ENCODE measurements at places on chromosomes 5 and 9.

DNA sequence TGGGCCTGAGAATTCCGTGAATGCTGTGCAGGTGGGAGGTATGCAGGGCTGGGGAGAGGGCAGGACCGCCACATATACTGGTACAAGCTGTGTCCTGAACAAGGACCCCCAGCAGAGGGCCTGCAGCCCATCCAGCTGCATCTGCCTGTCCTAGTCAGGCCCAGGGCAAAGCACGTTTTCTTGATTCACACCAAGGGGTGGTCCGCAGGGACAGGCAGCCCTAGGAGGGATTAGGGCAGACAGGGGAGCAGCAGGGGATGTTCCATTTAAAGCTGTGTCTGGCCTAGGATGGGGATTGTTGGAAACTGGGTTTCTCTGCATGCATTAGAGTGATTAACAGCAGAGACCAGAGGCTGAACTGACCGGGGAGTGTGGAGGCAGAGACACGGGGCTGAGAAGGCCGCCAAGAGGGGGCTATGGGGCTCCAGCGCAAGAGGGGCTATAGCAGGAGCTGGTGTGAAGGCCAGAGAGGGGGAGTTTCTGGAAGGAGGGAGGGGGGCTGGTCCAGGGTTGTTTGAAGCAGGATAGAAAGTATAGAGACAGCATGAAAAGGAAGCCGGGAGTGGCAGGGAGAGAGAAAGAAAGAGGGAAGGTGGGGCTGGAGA is 2.7 kb downstream of the GRM6 start:
- no peak for DNase-seq

DNA sequence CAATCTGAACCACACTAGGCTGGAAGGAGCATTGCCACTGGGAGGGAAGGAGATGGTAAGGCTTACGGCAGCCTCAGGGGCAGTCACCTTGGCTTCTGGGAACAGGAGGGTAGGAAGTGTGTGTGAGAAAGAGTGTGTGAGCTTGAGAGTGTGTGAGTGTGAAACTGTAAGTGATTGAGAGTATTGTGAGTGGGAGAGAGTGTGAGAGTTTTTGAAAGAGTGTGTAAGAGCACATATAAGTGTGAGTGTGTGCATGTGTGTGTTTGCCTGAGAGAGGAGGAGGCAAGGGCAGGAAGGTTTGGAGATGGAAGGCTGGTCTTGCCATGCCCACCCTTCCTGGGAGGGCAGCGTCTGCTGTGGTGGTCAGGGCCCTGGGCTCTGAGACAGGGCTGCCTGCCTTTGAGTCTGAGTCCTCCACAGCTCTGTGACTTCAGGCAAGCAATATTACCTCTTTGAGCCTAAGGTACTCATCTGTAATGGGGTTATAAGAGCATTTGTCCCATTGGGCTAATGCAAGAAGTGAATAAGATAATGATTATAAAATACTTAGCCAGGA is 51.9 kb upstream of the BOD1 start:
- no peak for DNase-seq

GRCh38 chr5:154473581-154474283 is 4.3 kb downstream of the HAND1 start:
- no peak for DNase-seq

DNA sequence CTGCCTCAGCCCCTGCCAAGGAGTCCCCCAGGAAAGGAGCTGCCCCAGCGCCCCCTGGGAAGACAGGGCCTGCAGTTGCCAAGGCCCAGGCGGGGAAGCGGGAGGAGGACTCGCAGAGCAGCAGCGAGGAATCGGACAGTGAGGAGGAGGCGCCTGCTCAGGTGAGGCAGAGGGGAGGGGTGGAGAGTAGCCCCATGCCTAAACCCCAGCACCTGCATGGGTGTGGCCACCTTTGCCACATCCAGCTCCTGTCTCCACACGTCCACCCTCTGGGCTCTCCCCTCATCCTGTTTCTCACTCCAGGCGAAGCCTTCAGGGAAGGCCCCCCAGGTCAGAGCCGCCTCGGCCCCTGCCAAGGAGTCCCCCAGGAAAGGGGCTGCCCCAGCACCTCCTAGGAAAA is 17.2 kb downstream of the TCOF1 start:
- DNase-seq: no peak

DNA sequence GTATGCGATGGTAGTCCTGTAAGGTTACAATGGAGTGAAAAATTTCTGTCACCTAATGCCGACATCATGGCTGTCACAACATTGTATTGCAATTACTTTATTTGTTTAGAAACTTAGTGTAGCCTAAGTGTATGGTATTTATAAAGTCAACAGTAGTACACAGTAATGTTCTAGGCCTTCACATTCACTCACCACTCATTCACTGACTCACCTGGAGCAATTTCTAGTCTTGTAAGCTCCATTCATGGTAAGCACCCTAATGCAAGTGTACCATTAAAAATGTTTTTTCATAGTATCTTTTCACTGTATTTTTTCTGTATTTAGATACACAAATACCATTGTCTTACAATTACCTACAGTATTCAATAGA is 58.5 kb downstream of the ATP10B start:
- no peak for DNase-seq

GRCh38 chr5:109959652-109960051 is 269.9 kb downstream of the MAN2A1 start:
- DNase-seq: peak; percentile 5

DNA sequence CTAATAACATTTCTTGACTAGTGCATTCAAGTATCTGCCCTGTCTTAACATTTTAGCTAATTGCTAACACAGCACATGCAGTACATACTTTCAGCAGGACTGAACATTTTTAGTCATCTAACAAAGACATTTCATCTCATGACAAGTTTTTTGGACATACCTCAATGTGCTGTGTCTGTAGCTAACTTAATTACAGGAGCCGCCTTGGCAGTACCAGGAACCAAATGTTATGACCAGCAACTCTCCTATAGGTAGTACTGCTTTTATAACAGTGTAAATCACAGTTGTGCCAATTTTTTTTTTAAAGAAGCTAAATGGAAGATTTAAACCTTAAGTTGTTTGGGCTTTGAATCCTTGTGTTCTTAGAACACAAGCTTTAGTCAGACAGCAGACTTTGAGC is 99.4 kb upstream of the SAP30L start:
- DNase-seq: no peak

DNA sequence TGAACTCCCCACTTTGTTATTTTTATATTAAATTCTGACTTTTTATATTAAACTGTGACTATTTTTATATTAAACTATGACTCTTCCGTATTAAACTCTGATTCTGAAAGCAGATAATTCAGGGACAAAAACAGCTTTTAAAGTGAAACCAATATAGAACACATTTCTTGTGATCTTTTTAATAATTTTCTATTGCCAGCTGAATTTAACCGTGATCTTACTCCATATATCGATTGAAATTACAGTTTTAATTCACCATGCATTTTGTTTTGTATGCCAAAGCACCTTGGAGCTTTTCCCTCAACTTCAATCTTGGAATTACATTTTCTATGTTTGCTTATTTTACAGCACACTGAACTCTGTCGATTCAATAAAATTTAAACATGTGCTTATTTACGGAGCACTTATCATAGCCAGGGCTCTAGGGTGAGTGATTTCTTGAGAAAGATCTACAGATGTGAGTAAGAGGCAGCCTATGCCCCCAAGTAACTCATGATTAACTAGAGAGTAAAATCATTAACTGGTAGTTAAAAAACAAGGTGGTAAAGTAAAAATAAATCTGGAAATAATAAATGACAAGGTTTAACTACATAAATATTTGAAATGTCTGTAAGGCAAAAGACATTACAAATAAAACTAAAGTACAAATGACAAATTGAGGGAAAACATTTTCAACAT is 72.9 kb upstream of the ALDH1B1 start:
- DNase-seq: no peak

All from NCI-H69 (cell line).